ENCODE measurements at places on chromosomes 16 and 17. TPM values are rescaled to one million over a fixed set of nuclear protein-coding genes. Genes with fewer than 3 reads are reported as not detected.

The GUCY2D gene
- 0.38 TPM for total RNA-seq

The DNAAF8 gene
- 0.52 TPM for total RNA-seq

DNA sequence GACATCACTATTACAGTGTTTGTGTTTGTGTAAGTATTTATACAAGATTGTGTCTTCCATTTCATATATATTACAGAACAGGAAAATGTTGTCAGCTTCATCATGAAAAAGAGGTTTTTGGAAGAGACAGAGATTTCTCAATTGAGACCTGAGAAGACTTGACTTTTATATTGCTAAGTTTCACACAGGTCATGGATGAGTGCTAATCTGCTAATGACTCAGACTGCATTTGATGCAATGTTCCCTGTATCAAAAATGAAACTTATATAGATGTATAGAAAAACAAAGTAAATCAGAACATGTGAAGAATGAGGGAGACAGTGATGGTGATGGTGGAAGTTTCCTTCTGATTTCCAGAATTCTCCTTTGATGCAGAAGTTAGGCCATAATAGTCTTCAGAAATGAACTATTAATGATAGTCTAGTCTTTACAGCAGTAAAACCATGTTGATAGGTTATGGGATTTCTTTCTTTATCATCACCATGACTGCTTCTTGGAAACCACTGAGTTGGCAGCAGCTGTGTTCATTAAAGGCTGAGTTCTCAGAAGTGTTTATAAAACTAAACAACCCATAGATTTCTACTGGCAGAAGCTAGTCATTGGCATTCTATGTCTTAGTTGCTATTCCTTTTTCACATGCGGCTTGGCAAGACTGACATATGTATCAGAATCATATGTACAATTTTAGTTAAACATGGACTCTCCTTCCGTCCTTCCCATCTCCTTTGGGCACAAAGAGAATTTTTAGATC lies 56.1 kb downstream of the PCTP start:
- DNase-seq = no peak

GRCh38 chr17:65978871-65979270 lies 213.1 kb downstream of the CEP112 start:
- DNase-seq = no peak

GRCh38 chr17:58248955-58249269 lies 10.5 kb downstream of the LPO start:
- DNase-seq = no peak

DNA sequence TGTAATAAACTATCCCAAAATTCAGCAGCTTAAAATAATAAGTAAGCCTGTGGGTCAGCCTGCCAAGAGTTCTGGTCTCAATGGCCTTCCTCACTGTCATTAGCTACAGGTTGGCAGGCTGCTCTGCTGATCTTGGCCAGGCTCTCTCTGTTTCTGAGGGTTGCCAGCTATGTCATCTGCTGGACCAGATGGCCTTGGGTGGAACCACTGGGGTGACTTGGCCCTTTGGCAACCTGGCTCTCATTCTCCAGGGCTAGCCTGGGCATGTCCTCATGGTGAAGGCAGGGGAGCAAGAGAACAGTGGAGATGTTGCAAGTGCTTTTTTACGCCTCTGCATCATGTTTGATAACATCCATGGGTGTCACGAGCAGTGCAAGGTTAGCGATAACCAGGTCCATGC lies 13.9 kb downstream of the ITGAM start:
- DNase-seq = no peak

- peak; percentile 57 for DNase-seq
Measured at GRCh38 chr17:1177016-1177700, 2.6 kb downstream of the ABR start.

The CMTM4 gene
- total RNA-seq = 15.1 TPM

The SLC13A2 gene
- not detected for total RNA-seq

The CD79B gene
- total RNA-seq = 7.5 TPM

- DNase-seq = peak; percentile 51
Measured at GRCh38 chr16:81798311-81799137, 19.4 kb downstream of the PLCG2 start.

- no peak for DNase-seq
Measured at GRCh38 chr16:8493972-8494371, 96.3 kb downstream of the TMEM114 start.

The TBC1D3H gene
- 0.32 TPM for total RNA-seq

The NLRC5 gene
- total RNA-seq = 14.2 TPM

The MAP2K3 gene
- total RNA-seq = 38.9 TPM

- no peak for DNase-seq
Measured at GRCh38 chr17:75917141-75917916, 12.6 kb upstream of the MRPL38 start.

The TMEM88 gene
- total RNA-seq = 33.6 TPM

GRCh38 chr17:74998783-74999182 lies 11.4 kb downstream of the CDR2L start:
- DNase-seq = no peak

The FADS6 gene
- not detected for total RNA-seq

GRCh38 chr16:26981266-26981938 lies 85.3 kb upstream of the C16orf82 start:
- DNase-seq = no peak

The IGF2BP1 gene
- 0.03 TPM for total RNA-seq

The HOXB5 gene
- 0.41 TPM for total RNA-seq

The CIITA gene
- total RNA-seq = 6.6 TPM

The CEMP1 gene
- total RNA-seq = not detected

The PIK3R5 gene
- 6.3 TPM for total RNA-seq

DNA sequence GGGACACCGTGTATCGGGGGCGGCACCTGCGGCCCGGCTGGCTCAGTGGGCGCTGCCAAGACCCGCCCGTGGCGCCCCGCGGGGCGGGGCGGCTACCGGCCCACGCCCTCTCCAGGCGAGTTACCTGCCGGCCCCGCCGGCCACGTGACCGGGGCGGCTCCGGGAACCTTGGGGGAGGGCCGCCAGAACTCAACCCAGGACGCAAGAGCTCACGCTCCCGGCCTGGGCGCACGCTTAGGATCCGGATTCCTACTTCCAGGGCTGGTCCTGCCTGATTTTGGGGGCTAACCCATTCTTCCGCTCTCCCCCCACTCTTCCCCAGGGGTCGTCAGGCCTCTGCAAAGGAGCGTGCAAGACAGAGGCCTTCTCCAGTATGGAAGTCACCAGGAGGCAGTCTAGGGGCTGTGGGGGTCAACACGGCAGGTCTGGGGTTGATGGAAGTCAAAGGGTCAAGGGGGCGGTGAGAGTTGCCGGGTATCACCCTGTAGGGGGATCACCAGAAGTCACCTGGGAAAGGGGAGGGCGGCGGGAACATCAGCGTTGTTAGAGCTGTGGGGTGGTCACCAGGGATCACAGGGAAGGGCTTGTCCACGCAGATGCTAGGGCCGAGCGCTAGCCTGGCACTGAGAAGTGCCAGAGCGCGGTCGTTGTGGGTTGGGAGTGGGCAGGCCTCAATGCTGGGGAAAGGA lies 354 bp upstream of the ESRP2 start:
- DNase-seq = peak; percentile 42

GRCh38 chr16:19167710-19168370 lies at the start of gene SYT17:
SYT17 (plus strand) TSS chr16:19168240; CDS start chr16:19168647, 407 bp downstream.
- peak; percentile 78 for DNase-seq

DNA sequence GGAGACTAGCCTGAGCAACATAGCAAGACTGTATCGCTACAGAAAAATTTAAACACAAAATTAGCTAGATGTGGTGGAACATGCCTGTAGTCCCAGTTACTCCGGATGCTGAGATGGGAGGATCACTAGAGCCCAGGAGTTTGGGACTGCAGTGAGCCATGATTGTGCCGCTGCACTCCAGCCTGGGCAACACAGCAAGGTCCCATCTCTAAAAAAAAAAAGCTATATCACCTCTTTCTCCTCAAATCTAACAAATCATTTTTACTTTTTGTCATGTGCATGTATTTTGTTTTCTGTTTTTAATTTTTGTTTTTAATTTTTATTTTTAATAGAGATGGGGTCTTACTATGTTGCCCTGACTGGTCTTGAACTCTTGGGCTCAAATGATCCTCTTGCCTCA lies 5.9 kb downstream of the DUS2 start:
- no peak for DNase-seq

The PDXDC1 gene
- total RNA-seq = 103 TPM

The MYH1 gene
- total RNA-seq = not detected

DNA sequence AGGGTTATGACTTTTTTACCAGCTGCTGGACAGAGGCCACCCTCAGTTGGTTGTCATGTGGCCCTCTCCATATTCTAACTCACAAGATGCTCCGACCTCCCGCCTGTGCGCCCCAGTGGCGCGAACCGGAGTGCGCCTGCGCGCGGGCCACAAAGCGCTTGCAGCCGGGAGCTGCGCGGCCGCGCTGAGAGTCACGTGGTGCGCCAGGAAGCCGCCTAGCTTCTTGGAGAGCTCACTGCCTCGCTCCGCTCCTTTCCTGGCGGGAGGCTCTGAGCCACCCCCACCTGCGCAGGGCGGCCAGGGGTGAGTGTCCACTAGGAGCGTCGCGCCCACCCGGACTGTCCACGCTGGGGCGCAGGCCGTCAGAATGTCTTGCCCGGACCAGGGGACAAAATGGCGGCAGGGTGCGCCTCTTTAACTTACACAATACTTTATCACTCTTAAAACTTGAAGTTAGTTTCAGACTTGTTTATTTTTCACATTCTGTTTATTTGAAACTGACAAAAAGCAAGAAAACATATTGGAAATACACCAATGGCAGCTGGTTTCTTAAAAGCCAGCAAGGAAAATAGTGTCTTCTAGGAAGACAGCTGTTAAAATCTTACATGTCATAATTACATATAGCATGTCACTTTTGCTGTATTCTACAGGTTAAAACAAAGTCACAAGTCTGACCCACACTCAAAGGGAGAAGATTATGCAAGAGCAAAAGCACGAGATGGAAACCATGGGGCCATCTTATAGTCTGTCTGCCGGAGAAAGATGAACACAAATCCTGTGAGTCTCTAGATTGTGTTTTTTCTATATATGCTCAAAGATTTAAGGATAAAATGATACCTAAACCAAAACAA lies 357.9 kb downstream of the CNTNAP4 start:
- DNase-seq = no peak

The ZMYND15 gene
- total RNA-seq = 0.21 TPM

- no peak for DNase-seq
Measured at GRCh38 chr16:12185563-12185962, 209.0 kb downstream of the SNX29 start.

GRCh38 chr17:5249615-5250014 lies 15.0 kb upstream of the SCIMP start:
- DNase-seq = peak; percentile 47
